ENCODE measurements at places on chromosomes 3 and 15.

GRCh38 chr3:67580430-67581000, 73.9 kb downstream of the SUCLG2 start:
- DNase-seq: no peak

- DNase-seq: no peak
Measured at GRCh38 chr3:13700889-13701288, 152.0 kb downstream of the FBLN2 start.

GRCh38 chr3:2568156-2568555, 469.5 kb downstream of the CNTN4 start:
- no peak for DNase-seq

- DNase-seq: no peak
Measured at GRCh38 chr3:107297597-107297996, 79.6 kb upstream of the CCDC54 start.

- no peak for DNase-seq
Measured at GRCh38 chr3:167772992-167773391, 37.5 kb downstream of the SERPINI1 start.

- DNase-seq: no peak
Measured at GRCh38 chr3:193347521-193348501, 30.7 kb downstream of the ATP13A5 start.

GRCh38 chr3:179995406-179995805, 41.3 kb downstream of the PEX5L start:
- DNase-seq: no peak

DNA sequence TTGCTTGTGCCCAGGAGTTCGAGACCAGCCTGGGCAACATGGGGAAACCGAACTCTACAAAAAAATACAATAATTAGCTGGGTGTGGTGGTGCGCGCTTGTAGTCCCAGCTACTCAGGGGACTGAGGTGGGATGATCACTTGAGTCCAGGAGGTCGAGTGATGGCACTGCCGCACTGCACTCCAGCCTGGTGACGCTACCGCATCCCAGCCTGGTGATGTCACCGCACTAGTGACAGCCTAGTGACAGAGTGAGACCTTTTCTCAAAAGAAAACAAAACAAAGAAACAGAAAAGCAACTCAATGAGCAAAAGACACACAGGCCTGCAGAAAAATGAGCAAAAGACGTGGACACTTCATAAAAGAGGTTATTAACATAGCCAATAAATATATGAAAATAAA, 19.9 kb upstream of the SYNM start:
- DNase-seq: no peak

GRCh38 chr15:71341811-71342550, 226.7 kb downstream of the THSD4 start:
- no peak for DNase-seq

DNA sequence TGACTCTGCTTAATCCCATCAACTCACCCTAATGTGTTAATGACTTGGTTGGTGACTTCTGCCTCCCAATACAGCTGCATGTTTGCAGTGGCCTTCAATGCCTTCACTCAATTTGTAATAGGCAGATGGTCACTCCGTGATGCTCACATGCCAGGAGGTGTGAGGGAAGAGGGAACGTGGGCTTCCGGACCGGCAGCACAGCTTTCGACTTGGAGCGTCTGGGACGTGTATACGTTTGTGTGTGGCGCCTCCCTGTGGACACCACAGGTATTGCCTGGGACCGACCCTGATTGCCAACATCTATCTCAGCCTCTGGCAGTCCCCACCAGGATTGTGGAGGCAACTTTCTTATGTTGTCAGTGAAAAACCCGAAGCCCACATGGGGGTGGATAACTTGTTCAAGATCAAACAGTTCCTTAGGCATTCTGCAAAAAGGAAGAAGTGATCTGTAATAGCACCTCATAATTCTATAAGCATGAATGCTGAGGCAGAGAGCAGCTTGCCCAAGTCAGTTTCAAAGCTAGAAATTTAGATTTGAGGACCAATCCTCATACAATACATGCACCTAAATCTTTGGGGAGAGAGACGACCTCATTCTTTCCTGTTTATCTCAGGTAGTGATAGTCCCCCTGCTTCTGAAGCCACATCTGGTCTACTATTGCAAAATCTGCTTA, 16.9 kb downstream of the MRPL46 start:
- DNase-seq: peak; percentile 24

- DNase-seq: no peak
Measured at GRCh38 chr3:9861626-9862130, 17.9 kb upstream of the RPUSD3 start.

DNA sequence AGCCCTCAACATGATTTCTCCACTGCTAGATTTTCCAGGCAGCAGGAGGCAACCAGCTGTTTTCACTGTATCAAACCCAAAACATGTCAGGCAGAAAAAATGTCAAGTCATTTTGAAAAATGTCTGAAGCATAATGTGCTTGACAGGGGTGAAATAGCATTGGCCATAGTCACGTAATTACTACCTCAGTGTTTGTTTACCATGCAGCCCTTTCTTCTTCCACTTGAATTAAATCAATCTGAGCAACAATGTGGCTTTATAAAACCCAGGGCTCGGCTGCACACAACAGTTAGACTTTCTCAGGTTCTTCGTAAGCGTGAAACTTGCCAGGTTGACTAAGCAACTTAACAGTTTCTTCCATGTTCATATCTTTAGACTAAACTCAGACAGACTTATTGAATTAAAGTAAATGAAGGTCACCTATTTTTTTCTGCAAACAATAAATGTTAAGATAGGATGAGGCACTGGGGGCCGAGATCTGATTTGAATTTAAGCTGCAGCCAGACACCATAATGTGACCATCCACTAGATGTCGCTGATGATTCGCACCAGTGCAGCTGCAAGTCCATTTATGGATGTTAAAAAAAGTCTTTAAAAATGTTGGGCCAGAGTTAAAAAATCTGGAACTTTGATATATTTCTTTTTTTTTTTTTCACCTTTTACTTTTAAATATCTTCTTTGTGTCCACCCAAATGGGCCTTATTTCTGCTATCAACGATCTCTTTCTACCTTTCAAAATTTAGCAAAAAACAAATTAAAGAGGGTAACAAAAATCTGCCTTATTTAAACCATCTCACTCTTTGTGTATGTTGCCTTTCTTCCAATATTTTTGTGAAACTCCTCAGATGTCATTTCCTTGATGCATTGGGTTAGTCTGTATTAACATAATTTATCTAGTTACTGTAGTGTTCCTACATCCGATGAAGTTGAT, 305.9 kb downstream of the CACNA2D3 start:
- no peak for DNase-seq

DNA sequence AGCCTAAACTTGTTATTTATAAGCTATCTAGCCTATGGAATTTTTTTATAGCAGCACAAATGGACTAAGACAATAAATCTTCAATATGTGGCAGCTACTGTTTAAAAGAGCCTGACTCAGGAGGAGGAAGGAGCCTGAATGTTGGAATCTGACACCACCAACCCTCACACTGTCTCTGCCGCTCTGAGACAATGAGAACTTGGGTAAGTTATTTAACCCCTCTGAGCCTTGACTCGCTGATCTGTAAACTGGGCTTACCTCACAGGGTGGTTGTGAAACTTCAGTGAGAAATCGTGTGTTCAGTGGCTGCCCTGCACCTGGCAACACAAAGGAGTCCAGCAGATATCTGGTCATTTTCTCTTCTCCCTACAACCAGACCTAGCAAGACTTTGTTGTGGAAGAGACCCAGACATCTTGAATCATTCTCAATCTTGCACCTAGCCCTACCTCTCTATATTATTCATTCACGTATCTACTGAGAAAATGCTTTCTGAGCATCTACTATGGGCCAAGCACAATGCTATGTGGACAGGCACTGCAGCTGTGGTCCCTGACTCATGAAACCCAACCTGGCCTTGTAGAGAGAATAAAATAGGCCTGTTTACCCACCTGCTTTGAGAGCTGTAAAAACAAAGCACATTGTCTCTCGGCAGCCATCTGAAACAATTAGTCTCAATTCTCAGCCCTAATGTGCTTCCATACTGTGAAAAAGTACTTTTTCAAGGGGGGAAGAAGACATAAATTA, 81.9 kb upstream of the SLC25A36 start:
- no peak for DNase-seq

GRCh38 chr3:172402892-172403643, 45.2 kb downstream of the GHSR start:
- no peak for DNase-seq

DNA sequence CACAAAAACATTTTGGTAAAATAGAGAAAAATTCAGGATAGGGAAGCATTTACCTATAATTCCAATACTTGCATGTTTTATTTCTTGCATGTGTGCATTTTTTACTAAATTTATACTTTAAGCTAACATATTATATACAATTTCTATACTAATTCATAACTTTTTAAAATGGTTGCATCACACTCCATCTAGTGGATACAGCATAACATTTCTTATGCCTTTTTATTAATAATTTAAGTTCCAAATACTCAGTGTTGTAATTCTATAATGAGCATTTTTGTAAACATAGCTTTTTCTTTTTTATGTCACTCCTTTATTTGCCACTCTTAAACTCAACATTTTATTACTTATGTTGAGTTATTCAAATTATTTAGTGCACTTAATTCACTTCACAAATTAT, 477.7 kb downstream of the ZBBX start:
- no peak for DNase-seq

DNA sequence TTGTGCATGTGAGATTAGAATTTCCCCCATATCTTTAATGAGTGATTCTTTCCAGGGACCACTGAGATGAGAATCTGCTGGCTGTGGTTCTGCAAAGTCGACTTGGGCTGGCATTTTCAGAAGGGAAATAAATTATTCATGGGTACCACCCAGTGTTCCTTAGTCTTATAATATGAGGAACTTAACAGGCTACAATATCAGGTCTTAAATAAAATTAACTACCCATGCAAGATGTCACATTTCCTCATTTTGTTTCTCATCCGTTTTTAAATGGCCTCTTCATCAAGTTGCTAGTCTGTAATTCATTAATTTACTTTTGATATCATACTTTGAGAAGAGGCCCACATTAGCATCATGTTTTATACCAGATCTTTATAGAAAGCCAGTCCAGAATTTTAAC, 58.3 kb upstream of the SKOR1 start:
- no peak for DNase-seq

DNA sequence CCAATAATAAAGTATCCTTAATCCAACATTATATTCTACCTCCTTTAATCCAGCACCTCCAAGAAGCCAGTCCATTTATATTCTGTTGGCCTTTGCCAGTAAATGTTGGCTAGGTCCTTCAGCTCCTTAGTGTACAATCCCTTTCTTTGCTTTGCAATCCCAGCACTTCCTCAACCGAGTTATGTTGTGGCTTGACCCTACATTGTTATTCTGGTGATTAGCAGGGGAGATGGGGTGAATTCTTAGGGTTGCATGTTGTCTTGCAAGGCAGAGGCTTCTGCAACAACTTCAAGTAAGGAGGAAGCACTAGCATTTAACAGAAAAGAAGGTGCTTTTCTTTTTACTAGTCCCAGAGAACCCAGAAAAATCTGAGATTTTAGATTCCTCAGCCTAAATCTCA, 127.2 kb downstream of the CD47 start:
- no peak for DNase-seq

GRCh38 chr3:165383381-165383780, 187.2 kb upstream of the SLITRK3 start:
- no peak for DNase-seq

- DNase-seq: no peak
Measured at GRCh38 chr3:193714523-193715137, 121.6 kb downstream of the OPA1 start.

DNA sequence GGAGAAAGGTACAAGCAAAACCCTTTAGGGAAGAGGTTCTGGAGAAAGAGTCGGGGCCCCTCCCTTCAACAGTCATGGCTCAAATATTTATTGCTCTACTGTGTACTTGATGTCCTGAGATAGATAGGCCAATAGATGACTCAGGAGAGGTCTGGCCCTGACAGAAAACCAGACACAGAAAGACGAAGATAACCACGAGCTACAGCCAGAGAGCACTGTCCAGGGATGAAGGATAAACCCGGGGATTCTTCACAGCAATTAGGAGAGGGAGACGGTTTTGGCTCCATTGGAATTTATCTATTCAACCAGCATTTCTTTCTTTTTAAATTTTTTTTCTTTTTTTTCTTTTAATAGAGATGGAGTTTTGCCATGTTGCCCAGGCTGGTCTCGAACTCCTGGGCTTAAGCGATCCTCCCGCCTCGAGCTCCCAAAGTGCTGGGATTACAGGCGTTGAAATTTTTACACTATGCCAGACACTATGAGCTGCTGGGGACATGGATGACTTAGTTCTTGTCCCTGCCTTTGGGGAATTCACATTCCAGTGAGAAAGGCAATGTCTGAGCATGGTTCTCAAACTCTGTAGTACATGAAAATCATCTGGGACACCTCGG, 4.6 kb upstream of the CIDEC start:
- no peak for DNase-seq

- DNase-seq: no peak
Measured at GRCh38 chr15:75790631-75791336, 52.5 kb upstream of the UBE2Q2 start.

DNA sequence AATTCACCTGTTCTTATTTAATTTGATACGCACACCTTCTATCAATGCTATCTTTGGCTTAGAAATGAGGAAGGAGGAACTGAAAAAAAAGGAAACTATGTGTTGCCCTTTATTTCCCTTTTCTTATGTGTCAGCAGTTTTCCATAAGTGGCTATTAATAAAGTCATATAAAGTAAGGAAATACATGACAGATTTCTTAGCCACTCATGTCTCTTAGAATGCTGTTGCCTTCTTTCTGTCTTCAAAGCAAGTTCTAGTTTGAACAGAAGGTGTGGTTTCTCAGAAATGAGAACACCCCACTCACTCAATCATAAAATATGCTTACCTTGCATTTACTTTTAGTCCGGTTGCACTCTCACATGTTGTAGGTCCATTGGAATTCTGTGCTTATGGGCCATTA, 640.5 kb upstream of the GRM7 start:
- no peak for DNase-seq

DNA sequence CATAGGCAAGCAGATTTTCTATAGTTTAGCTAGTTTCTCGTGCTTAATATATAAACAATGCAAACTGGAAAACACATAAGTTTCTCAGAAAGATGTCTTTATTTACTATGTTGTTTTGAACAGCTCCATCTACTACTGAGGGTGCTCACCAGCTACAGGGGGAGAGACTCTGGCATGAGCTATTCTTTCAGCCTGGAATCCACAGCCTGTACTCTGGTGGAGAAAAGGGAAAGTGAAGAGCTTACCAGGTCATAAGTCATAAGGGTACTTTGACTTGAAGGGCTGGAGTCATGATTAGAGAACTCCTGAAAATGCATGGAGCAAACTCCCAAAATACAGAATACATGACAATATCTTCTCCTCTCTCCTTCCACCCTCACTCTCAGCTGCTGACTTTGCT, 4.4 kb upstream of the AVEN start:
- DNase-seq: no peak
